ENCODE measurements at places on chromosomes 6 and 20.

GRCh38 chr20:47122560-47122959, 227.9 kb downstream of the EYA2 start:
- DNase-seq: no peak

GRCh38 chr20:667351-668034, 8.1 kb downstream of the SCRT2 start:
- no peak for DNase-seq

GRCh38 chr6:88246654-88247053, 80.5 kb upstream of the CNR1 start:
- no peak for DNase-seq

DNA sequence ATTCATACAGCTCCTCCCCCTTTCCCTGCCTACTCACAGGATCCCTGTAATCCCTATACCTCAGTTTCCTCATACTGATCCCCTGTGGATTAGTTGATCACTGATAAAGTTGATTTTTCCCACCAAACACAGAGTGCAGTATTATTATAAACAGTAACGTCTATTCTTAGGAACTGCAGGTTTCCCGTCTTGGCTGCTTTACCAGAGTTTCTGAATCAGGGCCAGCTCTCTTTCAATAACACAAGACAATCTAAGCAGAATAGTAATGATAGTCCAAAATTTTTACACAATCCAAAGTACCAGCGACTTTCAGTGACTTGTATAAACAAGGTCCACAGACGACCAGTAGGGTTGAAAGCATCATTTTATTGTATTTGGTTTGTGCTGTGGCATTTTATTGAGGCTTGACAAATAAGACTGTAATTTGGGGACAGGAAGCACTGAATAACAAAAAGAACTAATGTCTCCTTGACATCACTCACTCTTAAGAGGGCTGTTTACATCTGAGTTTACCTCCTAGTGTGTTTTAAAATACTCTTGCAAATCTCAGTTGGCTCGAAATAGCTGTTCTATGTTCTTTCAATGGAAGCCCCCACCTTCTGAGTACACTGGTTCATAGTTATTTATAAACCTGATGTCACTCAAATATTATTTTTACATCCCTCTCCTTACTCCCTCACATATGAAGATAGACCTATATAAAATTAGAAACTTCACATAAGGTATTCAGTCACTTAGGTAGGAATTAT, 6.1 kb upstream of the JARID2 start:
- no peak for DNase-seq

DNA sequence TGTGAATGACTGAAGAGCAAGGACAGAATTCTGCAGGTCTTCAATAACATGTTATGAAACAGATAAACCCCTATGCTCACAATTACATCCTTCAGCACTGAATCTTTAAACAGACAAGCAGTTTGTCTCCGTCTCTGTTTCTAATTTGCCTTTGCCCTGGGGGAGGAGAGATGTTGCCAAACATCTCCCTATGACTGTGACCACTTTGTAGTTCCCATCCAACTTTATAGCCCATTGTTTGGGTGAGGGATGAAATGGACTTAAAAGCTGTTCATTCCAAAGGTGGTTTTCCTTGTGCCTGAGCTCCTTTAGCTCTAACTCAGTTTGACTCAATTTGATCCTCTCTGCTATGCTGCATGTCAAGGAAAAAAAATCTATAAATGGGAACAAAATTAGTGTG, 19.5 kb upstream of the ADTRP start:
- DNase-seq: no peak

- no peak for DNase-seq
These were observed 84.4 kb downstream of the WASF1 start for GRCh38 chr6:110095101-110095500.

DNA sequence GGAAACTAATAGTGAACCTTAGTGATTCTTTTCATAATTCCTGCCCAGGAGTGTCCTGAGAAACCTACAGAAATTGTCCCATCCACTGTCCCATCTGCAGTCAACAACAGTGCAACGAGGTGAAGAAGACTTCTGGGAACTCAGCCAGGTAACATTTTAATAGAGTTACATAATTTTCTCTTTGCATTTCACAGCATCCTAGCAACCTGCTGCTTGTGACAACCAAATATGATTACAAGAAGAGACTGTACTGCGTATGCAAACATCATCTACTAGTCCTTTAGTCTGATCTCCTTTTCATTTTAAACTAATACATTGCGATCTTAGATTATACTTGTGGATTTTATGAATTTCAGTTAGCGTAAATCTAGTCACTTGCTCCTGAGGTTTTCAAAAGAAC, 951.6 kb downstream of the TFAP2A start:
- DNase-seq: no peak

DNA sequence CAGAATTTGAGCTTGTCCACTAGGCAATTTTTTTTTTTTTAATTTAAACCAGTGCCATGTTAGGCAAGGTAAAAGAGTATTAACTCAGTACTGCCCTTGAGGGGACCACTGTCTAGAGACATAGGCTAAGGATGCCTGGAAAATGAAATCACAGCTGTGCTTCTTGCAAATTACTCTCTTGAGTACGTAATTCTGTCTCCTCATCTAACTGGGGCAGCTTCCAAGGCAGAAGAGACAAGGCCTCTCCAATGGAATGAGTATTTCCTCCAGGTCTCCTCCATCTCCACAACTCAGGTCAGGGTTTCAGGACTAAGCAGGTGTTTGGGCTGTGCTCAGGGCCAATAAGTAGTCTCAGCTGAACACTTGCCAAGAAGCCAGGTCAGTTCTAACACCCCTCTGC, 33.8 kb upstream of the MRPS10 start:
- no peak for DNase-seq

DNA sequence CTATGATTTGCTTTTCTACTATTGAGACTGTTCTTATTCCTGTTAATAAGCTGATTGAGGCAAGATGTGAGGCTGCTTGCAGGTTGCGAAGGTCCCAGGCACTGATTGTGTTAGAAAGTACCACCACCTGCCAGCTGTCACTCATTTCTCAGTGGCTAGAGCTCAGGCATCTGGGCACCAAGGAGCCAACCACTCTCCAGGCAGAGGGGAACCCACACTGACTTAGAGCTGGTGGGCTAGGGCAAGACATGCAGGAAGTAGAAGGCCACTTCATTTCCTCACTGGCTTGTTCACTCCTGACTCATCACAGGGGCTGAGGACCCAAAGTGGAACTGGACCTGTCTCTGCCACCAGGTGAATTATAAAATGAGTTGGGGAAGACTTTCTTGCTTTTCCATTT, 7.8 kb upstream of the DLL1 start:
- no peak for DNase-seq

GRCh38 chr6:49563006-49563886, 12.8 kb downstream of the C6orf141 start:
- DNase-seq: no peak

DNA sequence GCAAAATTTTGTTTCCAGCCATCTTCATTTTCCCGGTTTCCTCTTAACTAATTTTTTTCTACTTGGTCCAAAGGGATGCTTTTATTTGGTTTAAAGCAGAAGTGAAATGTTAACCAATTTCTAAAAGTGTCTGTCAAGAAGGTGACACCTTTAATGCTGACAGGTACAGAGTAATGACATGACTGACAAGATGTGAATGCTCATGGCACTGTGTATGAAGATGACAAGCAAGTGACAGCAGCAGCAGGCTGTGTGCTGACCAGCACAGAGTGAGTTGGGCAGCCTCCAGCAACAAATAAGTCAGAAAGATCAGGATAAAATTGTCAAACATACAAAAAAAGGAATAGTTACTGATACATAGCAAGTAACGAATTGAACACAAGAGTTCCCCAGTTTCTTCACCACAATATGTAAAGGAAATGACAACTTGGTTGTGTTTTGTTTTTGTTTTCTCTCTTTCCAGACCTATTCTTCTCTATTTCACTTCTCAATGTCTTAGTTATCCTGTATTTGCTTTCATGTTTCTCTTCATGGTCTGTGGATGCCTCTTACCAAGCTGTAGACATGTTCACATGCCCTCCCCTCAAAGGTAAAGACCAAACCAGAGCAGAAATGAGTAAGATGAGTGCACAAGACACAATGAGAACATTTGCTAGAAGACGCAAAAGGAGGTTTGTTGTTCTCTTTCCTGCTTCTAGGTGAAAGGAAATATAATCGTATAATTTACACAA, 174.9 kb downstream of the FRK start:
- DNase-seq: no peak

- no peak for DNase-seq
These were observed 531.3 kb upstream of the JAG1 start for GRCh38 chr20:11204926-11205768.

GRCh38 chr20:17684077-17684888, 2.2 kb upstream of the RRBP1 start:
- no peak for DNase-seq

DNA sequence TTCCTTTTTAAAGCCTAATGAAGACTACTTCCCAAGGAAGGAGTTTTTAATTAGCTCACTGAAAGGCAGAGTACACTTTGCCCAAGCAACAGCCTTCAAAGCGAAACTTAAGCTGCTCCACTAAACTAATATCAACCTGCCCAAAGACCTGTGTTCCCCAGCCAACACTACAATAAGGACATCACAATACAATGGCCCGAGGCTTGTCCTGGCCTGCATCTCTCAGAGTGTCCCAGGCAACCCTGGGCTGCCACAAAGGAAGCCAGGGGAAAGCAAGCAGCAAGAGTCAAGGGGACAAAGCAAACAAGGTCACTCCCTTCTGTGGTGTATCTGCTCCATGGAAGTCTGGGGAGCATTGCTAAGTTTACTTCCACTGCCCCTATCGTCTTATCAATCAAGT, 52.3 kb downstream of the PIGU start:
- DNase-seq: no peak

DNA sequence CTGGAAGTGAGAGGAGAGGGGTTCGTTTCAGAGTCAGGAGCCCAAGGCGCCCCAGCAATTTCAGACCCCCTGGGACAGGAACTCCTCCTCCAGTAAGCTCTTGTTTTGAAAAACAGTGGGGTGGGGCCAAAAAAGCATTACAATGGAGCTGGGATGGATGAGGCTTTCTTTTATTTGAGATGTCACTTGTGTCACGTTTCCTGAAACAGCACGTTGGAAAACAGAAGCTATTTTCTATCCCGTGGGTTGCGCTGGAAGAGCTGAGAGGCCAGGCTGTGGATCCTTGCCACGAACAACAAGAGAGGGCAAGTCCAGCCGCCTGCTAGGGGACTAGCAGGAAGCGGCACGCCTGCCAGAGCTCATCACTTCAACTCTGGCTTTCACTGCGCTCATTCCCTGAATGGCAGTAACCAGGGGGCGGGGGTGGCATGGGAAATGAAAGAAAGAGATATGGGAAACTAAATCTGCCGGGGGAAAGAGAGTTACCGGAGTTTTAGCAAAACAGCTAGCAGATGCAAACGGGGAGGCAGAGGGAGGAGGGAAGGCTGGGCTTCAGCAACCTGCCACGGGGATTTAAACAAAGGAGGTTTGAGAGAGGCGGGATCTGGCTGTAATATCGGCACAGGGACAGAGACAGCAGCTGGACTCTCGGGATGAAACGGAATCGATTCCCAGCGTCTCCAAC, 34.6 kb downstream of the GCNT2 start:
- no peak for DNase-seq

DNA sequence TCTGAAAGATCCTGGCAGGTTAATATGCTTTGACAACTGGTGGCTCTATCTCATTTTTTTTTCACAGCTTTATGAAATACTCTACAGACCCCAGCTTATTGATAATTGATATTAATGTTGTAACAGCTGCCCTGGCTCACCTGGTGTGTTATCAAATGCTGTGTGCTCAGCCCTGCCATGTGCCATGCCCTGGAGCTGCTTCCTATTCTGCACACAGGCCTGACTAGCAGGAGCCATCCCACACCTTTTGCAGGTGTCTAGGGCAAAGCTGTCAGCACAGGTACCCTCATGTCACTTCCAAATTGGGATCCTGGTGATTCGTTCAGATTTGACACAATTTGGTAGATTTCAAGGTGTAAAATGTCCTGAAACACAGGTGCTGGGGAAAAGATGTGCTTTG, 254.6 kb upstream of the MAN1A1 start:
- DNase-seq: no peak

DNA sequence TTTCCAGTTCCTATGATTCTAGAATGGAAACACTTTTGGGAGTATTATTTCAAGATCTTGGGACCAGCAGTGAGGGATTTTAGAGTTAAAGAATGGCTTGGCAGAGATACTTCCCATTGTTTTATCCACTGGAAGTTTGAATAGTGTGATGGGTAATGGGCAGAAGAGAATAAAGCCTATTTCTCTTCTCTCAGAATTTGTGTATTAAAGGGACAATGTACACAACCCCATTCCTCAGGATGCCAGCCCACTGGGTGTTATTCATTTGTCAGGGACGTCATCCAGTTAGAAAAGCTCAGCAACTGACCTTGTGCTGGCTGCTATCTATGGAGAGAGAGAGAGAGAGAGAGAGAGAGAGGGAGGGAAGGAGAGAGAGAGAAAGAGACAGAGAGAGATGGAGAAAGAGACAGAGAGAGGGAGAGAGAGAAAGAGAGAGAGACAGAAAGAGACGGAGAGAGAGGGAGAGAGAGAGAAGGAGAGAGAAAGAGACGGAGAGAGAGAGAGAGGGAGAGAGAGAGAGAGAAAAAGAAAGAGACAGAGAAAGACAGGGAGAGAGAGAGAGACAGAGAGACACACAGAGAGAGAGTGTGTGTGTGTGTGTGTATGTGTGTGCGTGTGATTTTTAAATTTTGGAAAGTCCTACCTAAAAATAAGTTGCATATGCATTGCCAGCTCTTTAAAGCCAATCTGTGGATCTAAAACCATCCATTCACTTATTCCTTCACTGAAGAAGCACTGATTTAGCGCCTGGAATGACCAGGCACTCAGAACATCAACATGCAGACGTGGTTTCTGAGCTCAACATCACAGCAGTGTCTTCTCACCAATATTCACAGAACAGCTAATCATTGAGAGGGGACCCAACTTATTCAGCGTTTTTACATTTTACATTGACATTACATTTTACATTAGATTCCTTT, 388.8 kb downstream of the THBS2 start:
- DNase-seq: no peak

DNA sequence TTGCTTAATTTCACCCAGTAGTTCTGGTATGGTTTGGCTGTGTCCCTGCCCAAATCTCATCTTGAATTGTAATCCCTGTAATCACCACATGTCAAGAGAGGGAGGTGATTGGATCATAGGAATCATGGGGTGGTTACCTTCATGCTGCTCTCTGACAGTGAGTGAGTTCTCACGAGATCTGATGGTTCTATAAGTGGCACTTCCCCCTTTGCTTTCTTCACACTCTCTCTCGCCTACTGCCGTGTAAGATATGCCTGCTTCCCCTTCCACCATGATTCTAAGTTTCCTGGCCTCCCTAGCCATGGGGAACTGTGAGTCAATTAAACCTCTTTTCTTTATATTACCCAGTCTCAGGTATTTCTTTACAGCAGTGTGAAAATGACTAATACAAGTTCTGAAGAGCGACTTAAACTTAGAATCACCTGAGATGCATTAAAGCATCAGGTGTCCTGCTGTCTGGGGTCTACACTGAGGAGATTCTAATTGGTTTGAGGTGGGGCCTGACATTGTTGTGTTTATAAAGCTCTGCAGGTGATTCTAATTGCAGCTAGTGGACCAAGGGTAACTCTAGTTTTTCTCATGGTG, 82.1 kb upstream of the DTNBP1 start:
- DNase-seq: no peak

DNA sequence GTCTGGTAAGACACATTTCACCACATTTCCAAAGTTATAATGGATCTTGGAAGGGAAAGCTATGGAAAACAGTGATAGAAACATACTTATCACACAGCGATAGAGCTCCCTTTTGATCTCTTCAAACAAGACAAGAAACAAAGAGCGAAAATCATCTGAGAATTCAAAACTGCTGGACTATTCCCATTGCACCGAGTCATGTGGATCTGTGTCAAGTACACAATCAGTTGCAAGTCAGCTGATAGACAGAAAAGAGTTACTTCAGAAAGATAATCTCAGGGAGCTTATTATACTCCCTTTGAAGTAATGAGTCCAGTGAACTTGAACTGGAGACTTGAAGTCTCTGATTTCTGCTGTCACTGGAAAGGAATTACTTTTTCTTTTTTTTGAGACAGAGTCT, 89.7 kb upstream of the GCM1 start:
- DNase-seq: no peak

All from activated CD4-positive, alpha-beta T cell treated with anti-CD3 and anti-CD28 coated beads for 24 hours (primary cell).